Stromal cell of bone marrow (primary cell): ENCODE measurements at places on chromosomes 16 and 17.
A peak's percentile ranks its signal among the peaks of the same experiment; 100 is the strongest.

GRCh38 chr16:24525970-24526559, 13.3 kb upstream of the RBBP6 start:
- no peak for DNase-seq

DNA sequence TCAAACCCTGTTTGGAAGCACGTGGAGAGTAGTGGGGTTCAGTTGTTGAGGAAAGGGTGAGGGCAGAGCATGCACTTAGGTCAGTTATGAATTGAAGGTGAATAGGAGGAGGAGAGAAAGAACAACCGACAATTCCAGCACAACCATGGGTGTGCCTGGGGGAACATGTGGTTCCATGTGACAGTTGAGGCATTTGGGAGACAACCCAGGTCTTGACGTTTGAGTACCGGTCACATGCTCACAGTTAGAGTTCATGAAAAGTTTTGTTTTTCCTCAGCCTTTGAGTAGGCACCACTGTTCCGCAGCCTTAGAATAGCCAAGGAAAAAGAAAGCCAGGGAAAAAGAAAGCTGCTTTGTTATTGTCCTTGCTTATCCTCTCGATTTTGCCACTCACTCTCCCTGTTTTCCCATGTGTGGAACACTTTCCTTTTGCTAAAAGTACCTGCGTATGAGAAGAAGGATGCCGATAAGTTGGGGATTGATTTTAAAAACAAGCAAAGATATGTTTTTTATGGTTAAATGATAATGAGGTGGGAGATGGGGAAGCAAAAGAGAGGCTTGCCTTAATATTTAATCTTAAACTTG, 25.6 kb upstream of the ABCC11 start:
- DNase-seq, result no peak

GRCh38 chr17:82148997-82149396, 51.0 kb upstream of the FASN start:
- no peak for DNase-seq

DNA sequence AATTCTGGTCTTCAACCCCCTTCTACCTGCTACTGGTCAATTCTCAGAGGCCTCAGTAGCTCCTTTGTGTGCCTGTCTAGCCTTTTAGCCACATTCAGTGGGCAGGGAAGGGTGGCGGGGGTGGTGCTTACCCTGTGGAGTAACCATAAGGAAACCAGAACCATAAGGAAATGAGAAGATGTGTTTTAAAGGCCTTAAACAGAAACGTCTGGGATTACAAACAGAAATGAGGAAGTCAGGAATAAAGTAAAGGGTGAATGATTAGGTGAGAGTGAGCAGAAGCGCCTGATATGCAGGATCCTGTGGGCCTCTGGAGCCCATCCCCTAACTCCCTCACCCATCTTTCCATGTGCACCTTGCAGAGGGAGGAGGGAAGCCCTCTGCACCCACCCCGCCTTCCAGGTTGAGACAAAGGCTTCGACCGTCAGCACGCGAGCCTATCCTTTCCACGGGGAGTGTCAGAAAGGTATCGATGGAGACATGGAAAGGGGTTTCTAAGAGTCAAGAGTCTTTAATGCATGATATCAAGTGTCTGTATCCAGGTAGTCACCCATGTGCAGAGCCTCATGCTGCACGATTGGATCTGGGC, 20.4 kb downstream of the KIAA0513 start:
- no peak for DNase-seq

- no peak for DNase-seq
Measured at GRCh38 chr17:9211133-9211765, 189.9 kb downstream of the NTN1 start.

DNA sequence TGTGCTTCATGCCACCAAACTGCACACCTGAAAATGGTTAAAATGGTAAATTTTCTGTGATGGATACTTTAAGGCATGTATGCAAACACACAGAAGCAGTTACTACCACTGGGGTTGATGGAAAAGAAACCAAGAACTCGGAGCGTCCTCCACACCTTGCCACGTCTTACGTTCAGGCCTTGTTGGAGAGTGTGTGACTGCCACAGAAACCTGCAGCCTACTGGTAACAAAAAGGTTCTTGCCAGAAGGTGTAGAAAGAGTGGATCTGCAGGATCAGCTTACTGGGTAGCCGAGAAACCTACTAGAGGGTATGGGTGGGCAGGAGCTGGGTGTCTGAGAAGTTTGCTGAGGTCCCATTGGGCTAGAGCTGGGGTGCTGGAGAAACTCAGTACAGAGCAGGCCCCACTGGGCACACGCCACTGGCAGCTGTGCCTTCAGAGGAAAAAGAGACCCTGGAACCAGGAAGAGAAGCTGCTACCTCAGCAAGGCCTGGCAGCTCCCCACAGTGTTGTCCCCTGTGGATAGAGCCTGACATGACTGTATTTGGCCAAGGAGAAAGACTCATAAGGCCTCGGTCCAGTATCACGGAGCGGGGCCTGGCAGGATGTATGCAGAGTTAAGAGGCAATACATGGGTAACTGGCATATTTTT, 204.6 kb downstream of the SEC14L1 start:
- no peak for DNase-seq

DNA sequence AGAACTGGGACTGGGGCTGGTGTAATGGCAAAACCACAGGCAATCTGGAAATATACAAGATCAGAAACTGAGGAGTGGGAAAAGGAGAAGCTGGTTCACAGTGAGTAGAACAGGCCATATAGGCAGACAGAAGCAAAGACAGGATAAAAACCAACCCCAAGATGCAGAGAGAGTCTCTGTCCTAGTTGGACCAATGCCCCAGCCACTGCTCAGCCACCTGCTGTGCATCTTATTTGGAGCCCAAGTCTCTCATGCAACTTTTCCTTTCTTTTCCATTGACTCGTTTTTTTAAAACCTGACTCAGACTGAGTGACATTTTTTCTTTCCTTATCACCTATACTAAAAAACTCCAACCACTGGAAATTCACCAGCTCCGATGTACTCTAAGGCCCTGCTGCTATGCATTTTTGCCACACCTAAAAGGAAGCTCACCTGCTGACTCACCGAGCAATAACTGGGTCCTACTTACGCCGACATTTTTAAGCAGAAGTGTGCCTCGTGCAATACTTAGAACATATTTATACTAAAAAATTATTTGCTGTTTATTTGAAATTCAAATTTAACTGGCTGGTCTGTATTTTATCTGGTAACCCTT, 100.8 kb upstream of the XYLT1 start:
- DNase-seq, result no peak

GRCh38 chr17:44774271-44775135, 15.7 kb downstream of the ADAM11 start:
- peak; percentile 38 for DNase-seq

- no peak for DNase-seq
Measured at GRCh38 chr16:10820546-10820945, 2.0 kb upstream of the TVP23A start.

DNA sequence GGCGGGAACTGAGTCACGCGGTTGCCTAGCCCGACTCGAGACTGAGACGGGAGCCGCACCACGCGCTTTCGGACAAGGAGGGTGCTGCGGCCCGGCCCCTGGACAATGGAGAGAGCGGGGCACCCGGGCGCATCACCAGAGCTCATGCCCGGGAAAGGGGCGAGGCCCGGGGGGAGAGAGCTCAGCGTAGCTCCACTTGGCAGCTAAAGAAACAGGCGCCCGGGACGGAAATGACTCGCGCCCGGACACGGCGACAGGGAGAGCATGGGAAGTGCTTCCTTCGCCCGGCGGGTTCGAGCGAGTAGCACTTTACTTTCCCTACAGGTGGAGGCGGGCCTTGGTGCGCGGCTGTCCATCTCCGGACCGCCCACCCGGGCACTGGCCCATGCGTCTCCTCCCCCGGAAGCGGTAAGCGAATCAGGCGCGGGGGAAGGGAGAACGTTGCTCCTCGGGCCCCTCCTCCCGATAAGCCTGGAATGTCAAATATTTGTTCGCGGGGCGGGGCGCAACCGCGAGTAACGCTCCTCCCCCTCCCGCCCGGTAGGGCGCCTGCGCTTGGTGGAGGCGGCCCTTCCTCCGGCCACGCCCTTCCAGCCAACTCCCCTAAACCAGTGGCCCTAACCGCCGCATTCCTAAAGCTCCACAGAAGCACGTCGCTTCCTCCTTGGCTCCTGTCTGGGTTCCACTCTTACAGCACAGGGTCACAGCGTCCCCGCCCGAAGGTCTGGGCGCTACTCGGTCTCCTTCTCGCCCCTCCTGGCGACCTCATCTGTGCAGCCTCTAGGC, 1.5 kb upstream of the ESRP2 start:
- DNase-seq, result peak; percentile 92

DNA sequence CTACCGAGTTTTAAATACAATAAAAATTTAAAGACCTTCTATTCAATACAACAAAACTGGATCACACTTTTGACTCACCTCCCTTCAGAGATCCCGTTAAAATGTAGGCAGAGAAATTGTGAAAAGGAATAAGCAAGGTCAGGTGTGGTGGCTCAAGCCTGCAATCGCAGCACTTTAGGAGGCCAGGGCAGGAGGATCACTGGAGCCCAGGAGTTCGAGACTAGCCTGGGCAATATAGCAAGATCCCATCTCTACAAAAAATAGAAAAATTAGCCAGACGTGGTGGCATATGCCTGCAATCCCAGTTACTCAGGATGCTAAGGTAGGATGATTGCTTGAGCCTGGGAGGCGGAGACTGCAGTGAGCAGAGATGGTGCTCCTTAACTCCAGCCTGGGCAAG, 16.7 kb downstream of the CHST5 start:
- DNase-seq, result no peak

DNA sequence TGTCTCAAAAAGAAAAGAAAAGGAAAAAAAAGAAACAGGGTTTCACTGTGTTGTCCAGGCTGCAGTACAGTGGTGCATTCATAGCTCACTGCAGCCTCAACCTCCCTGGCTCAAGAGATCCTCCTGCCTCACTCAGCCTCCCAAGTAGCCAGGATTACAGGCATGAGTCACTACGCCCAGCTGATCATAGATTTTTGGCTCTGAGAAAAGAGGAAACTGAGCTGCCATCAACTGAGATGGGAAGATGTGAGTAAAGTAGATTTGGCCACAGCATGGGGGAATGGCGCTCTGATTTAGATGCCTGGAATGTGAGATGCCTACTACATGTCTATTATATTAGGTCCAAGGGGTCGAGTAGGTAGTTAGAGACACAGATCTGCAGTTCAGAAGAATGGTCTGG, 5.9 kb upstream of the NAGS start:
- DNase-seq, result peak; percentile 58

DNA sequence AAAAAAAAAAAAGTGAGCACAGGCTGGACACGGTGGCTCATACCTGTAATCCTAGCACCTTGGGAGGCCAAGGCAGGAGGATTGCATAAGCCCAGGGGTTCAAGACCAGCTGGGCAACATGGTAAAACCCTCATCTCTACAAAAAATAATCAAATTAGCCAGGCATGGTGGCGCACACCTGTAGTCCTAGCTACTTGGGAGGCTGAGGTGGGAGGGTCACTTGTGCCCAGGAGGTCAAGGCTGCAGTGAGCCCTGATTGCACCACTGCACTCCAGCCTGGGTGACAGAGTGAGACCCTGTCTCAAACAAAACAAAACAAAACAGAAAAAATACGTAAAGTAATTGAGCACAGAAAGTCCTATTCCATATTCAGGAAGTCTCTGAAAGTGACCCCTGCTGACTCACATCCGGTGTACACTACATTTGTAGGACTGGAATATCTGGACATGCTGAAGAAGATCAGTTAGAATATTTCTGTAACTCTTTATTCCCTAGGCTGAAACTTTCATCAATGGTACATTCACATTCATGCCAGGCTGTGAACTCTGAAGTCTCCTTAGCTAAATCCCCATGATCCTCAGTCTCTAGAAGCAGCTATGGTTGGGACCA, 66.0 kb upstream of the HAS3 start:
- no peak for DNase-seq

- no peak for DNase-seq
Measured at GRCh38 chr17:68777856-68778694, 176.9 kb upstream of the FAM20A start.

DNA sequence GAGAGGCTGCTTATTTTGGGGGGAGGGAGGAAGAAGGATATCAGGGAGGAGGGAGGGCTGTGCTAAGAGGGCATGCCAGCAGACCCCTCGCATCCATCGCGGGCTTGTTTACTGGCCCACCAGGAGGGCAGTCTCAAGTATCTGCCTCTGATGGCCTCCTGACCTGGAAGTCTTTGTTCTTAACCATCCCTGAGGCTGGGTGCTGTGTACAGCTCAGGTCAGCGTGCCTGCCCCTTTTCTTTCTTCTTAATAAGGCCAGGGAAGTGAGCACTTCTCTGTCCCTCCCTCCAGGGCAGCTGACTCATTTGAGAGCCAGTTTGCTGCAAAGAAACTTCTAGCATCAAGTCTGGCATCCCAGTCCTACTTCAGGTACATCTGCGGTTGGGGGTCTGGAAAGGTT, 157.0 kb downstream of the CCDC182 start:
- no peak for DNase-seq

GRCh38 chr16:25126820-25127232, 15.3 kb downstream of the LCMT1 start:
- DNase-seq, result peak; percentile 55

DNA sequence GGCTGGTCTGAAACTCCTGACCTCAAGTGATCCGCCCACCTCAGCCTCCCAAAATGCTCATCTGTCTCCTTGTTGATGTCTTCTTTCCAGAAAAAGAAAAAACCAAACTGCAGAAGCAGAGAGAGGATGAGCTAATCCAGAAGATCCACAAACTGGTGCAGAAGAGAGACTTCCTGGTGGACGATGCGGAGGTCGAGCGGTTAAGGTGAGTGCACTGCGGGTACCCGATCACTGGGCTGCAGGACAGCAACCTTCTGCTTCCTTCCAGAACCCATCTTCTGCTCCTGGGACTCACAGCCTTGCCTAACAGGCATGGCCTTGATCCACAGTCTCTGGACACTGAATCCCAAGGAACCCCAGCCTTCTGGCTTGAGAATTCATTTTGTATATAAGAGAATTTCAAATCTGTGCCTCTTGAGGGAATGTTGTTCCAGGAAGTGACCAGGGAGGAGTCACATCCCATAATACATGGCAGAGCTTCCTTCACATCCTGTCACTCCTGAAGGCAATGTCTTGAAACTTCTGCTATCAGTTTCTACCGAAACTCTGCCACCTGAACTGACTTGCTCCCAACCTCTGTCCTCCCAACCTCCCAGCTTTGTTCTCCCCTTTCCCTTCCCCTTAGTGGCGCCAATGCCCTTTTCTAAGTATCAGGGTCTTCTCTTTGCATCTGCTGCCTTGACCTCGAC, 61.7 kb downstream of the MARF1 start:
- DNase-seq, result no peak
